ENCODE measurements at places on chromosomes 7 and 10. TPM values are rescaled to one million over a fixed set of nuclear protein-coding genes. Genes with fewer than 3 reads are reported as not detected.
A peak's percentile ranks its signal among the peaks of the same experiment; 100 is the strongest.

DNA sequence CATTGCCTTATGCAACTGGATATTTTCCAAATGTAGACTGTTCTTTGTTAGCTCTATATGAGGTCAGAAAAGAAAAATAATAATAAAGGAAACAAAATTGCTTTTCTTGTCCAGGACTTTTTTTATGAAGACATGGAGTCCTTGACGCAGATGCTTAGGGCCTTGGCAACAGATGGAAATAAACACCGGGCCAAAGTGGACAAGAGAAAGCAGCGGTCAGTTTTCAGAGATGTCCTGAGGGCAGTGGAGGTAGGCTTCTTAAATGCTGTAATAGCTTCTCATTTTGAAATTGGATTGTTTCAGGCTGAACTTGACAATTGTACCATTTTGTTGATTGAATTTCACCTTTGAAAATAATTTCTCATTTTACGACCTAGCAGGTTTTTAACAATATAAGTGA, 12.9 kb upstream of the LSMEM1 start:
- DNase-seq: no peak

DNA sequence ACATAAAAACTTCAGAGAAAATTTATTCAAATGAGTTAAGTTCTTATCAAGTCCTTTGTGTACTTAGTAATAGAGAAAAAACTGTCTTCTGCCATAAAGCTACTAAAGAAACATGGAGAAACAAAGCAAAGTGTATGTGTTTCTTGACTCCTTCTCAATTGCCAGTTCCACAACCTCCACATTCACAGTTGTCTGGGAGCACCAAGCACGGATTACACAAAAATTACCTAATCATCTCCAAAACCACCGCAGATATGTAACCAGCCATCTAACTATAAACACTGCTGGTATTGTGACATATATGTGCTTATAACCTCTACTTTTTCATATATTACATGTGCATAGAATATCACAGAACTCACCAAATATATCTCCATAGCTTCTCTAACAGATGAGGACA, 23.1 kb downstream of the MAGI2 start:
- no peak for DNase-seq

- DNase-seq: no peak
Observed at GRCh38 chr10:36026081-36026480, 384.0 kb upstream of the FZD8 start.

- peak; percentile 65 for DNase-seq
Observed at GRCh38 chr7:37495574-37496184, 47.0 kb upstream of the ELMO1 start.

- DNase-seq: no peak
Observed at GRCh38 chr7:23058408-23059096, 44.6 kb upstream of the HYCC1 start.

DNA sequence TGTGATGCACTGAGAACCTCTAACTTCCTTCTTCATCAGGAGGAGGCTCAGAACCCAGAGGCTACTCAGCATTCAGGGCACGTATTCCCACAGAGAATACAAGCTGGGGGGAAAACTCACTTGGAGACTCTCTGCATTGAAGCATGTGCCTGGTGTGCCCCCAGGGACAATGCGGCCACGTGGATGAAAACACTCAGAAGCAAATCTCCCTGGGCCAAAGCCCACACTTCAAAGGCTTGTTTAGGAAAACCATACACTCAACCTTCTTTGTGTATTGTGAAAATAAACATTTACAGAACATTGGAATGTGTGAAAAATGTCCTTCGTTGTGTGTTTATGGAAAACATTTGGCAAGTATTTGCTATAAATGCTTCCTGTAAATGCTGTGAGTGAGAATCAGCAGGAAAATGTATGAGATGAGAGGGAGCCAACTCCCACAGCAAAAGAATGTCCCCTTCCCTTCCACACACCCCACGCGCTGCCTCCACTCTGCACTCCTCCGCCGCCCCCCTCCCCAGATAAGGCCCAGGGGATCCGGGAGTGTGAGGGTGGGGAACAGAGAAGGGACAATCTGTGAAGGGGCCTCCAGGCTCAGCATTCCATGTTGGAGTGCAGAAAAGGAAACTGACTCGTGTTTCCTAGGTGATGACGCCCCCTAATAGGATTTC, 339.5 kb downstream of the ELMO1 start:
- DNase-seq: no peak

DNA sequence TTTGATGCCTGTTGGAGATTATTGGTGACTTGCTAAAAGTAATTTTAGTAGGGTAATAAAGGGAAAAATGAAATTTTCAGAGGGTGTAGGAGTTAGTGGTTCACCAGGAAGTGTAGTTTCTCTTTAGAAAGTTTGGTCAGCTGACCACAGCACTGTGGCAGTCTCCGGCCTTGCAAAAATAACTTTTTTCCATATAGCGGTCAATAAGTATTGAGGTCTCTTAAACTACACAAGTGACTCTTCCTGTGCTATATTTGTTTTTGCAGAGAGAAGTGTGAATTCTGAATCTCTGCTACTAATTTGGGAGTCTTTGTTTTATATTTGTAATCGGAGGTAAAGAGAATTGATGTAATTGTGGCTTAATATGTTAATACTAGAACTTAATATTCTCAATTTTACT, 24.3 kb downstream of the PTPN12 start:
- no peak for DNase-seq

- DNase-seq: no peak
Observed at GRCh38 chr7:155741805-155742204, 70.5 kb downstream of the SHH start.

GRCh38 chr7:87110778-87111177, 41.5 kb upstream of the DMTF1 start:
- DNase-seq: no peak

DNA sequence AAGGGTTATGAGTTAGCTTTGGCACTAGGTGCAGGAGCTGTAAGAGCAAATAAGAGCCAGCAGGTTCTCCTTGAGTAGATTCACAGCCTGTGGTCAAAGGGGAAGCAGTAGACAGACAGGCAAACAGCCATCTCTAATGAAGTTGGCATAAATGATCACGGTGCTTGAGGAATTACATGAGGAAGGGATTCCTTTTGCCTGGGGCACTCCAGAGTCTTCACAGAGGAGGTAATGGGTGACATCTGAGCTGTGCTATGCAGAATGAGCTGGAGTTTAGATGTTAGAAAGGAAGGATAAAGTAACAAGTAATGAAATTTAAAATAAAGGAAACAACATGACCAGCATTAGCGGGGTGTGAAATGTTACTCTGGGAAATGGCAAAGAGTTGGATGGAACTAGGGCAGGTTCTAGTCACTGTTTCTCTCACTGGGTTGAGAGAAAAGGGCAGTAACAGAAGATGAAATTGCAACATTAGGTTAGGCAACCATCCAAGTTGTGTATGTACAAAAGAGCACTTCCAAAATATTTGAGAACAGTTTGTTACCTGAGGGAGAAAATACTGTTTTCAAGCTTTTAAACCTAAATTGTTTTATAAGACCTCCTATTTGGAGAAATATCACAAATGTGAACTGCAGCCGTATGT, 613.8 kb downstream of the PHTF2 start:
- no peak for DNase-seq

Gene IGFBP1
- total RNA-seq: not detected
